Stimulated activated CD4-positive, alpha-beta T cell treated with anti-CD3 and anti-CD28 coated beads, Interleukin-1b, Interleukin-23, amount 100 ng/mL, for 1 hour (primary cell): ENCODE measurements at places on chromosomes 3 and 15.

- DNase-seq, result no peak
Observed at GRCh38 chr3:46466871-46467403, 2.2 kb upstream of the LTF start.

GRCh38 chr15:66387163-66388042 is 691 bp downstream of the MAP2K1 start:
- peak; percentile 59 for DNase-seq

- no peak for DNase-seq
Observed at GRCh38 chr15:67691450-67691849, 133.9 kb upstream of the SKOR1 start.

DNA sequence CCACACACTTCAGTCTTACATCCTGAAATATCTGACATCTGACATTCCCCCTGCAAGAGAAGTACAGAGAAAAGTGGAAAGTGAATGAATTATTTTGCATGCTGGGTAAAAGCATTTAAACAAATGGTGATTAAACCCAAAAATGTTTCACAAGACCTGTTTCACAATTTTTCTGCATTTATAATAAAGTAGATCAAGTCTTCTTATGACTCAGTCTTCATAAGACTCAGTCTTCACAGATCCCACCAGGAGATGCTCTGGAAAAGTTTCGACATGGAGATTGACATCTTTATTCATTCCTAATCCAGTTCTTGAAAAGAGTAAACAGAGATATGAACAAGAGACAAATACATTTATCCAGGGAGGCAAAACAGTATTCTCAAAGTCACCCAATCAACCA is 13.2 kb upstream of the EDC3 start:
- no peak for DNase-seq

DNA sequence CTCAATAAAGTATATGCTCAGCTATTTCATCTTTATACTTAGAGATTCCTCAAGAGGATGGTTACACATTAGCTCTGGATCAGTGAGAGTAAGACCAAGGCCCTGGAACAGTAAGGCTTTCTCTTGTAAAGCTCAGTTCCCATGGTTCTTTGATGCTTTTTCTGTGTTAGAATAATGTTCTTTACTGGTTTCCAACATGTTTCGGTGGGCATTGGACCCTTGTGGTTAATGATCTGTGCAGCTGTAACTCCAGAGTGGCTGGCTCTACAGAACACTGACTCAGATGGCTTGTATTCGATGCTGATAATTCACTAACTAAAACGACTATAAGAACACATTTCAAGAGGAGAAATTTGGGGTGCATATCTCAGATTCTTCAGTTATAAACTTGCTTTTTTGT is 114.7 kb downstream of the AKAP13 start:
- no peak for DNase-seq

DNA sequence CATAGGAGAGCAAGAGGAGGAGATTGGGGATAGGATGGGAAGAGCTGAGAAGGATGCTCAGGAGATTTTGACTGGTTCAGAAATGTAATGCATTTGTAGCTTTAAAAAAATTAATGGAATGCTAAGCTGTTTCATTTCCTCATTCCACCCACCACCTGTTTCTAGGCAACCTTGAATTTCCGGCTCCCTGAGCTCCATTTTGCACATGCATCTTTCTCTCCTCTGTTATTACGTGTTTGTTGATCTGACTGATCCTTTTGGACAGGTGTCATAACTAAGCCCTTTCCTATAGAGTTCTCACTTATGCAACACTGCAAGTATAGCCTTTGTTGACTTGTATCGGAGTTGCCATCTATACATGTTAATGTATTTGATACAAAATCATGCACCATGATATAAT is 4.3 kb downstream of the TMPRSS7 start:
- DNase-seq, result no peak

DNA sequence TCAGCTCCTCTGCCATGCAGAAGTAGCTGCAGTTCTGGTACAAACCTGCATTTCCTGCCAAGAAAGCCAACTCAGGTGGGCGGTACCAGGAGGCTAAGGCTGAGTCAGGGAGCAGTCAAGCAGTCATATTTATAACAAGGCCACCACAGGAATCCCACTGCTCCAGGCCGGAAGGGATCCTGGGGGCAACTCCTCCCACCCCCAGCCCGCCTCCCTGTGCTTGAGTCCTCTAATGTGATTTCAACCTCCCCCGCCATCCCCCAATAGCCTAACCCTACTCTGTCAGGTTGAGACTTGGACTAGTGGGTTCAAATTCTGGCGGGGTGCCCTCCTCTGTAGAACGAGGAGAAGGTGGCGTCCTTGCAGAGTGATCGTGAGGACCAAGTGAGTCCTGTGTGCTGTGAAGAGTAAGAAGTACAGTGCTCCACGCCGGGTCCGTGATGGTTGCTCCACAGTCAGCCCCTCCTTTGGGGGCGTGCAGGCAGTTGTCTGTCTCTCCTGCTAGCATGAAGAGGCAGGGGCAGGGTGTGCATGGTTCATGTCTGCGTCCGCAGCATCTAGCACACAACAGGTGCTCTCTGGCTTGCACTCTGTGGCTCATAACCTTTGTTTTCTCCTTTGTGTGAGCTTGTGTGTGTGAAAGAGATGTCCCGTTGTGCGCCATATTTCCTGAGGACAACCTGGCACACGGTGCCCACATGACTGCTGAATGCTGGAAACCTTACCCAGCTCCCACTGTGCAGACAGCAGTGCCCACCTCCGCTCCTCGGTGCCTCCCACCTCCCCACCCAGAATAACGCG is 78.3 kb downstream of the SMAD6 start:
- no peak for DNase-seq

DNA sequence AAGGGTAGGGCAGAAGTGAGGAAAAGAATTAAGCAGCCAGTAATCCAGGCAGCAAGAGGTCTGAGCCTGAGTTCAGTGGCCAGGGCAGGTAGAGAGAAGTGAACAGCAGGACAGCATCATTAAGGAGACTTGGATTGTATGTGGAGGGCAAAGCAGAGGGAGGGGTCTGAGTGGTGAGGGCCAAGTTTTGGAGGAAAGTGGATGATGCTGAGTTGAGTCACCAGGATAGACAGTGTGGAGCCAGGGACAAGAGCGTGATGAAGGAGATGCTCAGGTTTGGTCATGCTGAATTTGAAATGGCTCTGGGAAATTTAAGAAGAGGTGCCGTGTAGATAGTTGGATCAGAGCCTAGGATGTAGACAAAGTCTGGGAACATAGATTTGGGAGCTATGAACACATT is 93.1 kb downstream of the ARHGEF26 start:
- no peak for DNase-seq

GRCh38 chr15:41870689-41871081 is 23.2 kb downstream of the SPTBN5 start:
- no peak for DNase-seq

DNA sequence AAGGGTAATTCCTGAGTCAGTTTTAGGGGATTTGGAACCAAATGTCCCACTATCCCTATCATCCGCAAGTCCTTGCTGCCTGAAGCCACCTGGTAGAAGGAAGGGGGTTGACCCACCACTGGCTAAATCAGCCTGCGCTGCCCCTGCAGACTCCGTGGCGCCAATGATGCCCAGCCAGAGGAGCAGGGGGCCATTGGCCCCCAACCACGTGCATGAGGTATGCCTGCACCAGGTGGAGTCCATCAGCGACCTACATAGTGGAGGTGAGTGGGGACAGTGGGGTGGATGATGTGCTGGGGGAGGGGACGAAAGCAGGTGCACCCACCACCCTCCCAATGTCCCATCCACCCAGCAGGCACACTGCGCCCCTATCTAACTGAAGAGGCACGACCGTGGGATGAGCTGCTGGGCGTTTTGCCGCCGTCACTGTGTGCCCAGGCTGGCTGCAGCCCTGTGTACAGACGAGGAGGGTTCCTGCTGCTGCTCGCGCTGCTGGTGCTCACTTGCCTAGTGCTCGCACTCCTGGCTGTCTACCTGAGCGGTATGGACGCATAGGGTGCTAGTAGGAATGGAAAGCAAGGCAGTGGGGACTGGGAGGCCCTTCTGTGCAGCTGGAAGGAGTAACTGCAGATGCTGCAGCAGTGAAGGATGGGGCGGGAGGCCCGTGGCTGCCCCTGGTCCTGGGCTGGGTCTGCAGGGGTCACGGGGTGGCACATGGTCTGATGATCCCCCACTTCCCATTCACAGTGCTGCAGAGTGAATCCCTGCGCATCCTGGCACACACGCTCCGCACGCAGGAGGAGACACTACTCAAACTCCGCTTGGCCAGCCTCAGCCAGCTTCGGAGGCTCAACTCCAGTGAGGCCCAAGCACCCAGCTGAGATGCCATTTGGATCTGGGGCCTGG is 5.7 kb downstream of the IFRD2 start:
- no peak for DNase-seq

DNA sequence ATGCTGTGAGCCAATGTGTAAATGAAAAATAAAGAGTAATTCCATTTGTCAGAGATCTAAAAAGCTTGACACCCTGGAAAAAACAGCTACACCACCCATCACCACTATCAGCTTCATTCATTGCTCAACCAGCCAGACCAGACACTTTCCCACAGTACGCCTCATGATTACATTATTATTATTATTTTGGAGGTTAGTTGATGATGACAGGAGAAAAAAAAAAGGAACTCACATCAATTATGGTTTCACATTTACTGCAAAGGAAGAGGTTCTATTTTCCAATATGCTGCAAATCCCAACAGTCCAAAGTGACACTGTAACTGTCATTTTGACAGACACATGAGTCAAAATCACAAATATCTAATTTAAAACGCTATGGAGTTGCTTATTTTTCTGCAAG is 134.7 kb upstream of the TSC22D2 start:
- DNase-seq, result no peak

GRCh38 chr3:19107719-19108118 is 40.6 kb upstream of the KCNH8 start:
- DNase-seq, result no peak

GRCh38 chr3:146130881-146131371 is 30.1 kb downstream of the PLOD2 start:
- DNase-seq, result no peak

DNA sequence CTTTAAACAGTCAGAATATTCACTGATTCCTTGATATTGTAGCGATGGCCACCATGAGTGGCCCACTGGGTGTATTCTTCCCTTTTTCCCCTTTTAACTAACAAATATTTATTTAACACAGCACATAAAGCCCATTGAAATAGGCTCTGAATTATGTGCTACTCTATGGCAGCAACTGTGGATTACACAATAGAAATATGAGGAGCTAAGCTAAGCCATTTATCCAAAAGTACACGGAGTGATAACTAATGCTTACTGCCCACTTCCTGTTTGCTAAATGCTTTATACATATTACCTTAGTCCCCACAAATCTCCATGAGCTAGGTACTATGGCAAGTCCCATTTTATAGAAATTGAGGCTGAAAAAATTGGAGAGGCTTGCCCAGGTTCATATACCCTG is 17.9 kb downstream of the ILDR1 start:
- DNase-seq, result no peak

- DNase-seq, result no peak
Observed at GRCh38 chr3:146682171-146682570, 77.0 kb upstream of the PLSCR5 start.

- no peak for DNase-seq
Observed at GRCh38 chr3:101988596-101988995, 139.3 kb downstream of the NFKBIZ start.

- peak; percentile 44 for DNase-seq
Observed at GRCh38 chr3:13495921-13496723, 16.0 kb downstream of the HDAC11 start.
